ENCODE measurements at places on chromosomes 4 and X.

GRCh38 chr4:11355226-11355625 lies 73.5 kb downstream of the HS3ST1 start:
- DNase-seq: no peak

DNA sequence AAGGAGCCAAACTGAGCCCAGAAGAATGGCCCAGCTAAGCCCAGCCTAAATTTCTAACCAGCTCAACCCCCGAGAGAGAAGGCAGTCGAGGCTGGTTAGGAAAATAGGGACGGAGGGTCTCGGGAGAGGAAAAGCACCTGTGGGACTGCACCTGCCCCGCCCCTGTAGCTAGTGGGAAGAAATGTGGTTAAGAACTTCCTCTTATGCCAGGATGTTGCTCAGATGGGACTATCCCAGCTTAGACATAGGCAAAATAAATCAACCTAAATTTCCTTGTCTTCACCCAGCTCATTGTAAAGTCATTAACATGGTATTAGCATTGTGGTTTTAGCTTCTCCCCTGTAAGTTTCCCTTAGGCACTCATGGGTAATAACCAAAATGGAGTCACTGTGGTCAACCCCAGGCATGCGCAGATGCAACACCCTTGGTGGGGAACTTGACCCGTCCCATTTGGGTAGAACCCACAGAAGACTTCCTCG lies 86.8 kb downstream of the ZNF718 start:
- DNase-seq: peak; percentile 40

GRCh38 chr4:122522944-122523343 lies 66.4 kb upstream of the IL2 start:
- no peak for DNase-seq

DNA sequence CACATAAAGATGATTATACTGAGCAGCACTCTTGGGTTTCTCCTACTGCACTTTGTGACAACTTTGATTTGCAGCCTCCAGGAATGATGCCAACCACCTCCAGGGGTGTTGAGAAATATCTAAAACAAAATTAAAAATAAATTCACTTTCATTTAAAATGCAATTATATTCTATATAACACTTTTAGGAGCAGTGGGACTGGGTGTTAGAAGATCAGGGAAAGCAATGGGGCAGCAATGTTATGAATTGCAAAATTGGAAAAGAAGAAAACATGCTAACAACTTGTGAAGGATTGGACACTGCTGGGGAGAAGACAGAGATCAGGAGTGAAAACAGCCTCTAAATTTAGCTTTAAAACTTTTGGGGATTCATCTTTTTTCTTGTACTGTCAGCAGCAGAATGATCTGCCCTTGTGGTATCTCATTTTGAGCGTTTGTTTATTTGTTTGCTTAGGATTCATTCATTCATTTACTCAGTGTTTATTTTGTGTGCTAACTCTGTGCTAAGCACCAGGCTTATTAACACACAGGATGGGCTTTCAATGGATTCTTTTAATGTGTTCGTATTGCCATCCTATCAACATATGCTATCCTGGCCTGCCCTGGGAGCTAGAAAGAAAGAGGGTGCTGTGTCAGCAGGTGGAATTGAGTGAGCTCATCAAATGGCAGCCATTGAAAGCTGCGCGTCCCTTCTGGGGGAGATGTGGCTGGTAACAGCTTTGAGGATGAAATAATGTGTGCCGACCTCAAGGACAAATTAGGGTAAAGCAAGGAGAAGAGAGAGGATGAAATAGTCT lies 96.5 kb downstream of the FRMPD4 start:
- no peak for DNase-seq

GRCh38 chrX:130857207-130857606 lies 45.8 kb downstream of the ENOX2 start:
- DNase-seq: no peak

DNA sequence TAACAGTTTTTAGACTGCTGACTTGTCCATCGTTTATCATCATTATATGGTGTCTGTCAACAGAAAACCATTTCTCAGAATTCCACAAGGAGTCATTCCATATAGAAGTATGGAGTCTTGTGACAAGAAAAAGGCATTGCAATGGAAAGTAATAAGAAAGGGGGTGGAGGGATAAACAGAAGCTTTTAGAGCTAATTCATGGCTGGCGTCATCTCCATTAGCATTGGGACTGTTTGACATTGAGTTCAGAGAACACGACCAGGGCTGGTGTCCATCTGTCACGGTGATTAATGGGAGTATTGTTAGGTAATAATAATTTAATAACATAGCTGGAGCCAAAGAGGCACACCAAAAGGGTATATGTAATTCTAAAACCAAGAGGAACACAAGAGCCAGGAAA lies 101.9 kb upstream of the SFRP2 start:
- DNase-seq: no peak

DNA sequence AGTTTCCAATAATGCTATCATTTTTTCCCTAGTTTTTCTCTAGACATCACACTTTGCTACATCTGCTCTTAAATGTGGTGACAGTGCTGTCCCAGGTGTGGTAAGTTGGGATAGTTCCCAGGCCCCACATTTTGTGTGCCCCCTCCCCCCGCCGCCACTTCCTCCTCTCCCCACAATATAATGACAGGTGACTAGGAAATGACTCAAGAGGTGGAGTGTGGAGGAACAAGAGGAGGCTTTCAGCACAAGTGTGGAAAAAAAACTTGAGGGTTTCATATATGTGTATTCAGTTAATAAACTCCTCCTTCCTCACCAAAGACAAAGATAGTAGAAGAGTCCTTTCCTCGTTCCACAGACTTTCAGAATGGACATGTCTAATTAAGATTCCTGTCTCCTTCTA lies 18.3 kb upstream of the IL21 start:
- no peak for DNase-seq

GRCh38 chr4:76205476-76205875 lies 8.1 kb downstream of the SCARB2 start:
- no peak for DNase-seq

DNA sequence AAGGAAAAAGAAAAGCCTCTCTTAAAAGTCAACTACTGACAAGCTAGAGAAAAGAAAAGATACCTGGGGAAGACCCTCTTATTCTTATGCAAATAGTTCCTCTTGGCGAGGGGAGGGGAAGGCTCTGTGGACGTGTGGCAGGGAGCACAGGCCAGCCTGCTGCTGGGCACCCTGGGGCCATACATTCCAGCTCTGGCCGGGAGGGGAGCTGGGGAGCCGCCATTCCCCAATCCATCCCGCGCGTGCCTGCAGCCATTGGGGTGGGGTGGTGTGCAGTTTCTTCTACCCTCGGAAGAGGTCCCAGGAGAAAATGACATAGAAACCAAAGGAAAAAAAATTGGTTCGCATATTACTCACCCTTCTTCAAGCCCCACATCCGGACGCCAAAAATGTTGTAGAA lies 1496.4 kb downstream of the RPA4 start:
- no peak for DNase-seq

GRCh38 chr4:55012363-55013230 lies 112.8 kb downstream of the KDR start:
- DNase-seq: no peak
